ENCODE measurements at places on chromosomes 3 and 15.
A peak's percentile ranks its signal among the peaks of the same experiment; 100 is the strongest.

DNA sequence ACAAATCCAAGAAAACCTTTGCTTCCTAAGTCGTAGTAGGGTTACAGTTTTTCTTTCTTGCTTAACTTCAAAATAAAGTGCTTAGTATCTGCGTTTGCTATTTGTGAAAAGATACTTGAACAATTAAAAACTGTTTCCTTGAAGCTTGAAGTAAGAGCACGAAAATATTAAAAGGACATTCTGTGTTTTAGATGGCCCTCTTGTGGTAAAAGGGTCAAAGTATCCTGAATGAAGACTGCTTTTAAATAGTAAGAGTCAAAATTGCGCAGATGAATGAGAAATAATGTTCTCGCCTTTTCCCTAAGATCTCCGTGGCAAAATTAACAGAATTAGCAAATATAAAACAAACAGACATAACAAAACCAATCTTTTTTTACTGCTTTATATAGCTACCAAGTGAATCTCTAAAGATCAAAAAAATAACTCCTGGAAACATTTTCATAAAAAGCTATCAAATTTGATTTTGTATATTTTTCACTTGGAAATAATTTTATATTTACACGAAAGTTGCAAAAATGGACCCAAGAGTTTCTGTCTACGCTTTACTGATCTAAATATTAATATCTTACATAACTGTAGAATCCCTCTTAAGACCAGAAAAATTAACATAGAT, 175.4 kb downstream of the MBNL1 start:
- DNase-seq, result no peak

- no peak for DNase-seq
These were observed 8.5 kb downstream of the TBC1D2B start for GRCh38 chr15:78069052-78069414.

DNA sequence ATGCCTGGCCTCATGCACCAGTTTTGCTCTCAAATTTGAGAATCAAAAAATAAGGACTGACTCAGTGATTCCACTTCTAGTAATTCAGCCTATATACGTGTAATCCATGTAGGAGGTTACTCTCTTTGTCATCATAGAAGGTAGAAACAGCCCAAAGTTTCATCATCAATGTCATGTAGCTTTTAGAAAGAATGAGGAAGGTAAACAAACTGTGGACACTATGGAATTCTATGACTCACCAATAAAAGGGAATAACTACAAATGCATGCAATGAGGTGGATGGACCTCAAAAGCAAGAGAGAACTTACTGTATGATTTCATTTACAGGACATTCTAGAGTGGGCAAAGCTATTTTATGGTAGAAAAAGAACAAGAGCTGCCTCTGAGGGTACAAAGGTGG, 93.2 kb upstream of the LRIG1 start:
- no peak for DNase-seq

DNA sequence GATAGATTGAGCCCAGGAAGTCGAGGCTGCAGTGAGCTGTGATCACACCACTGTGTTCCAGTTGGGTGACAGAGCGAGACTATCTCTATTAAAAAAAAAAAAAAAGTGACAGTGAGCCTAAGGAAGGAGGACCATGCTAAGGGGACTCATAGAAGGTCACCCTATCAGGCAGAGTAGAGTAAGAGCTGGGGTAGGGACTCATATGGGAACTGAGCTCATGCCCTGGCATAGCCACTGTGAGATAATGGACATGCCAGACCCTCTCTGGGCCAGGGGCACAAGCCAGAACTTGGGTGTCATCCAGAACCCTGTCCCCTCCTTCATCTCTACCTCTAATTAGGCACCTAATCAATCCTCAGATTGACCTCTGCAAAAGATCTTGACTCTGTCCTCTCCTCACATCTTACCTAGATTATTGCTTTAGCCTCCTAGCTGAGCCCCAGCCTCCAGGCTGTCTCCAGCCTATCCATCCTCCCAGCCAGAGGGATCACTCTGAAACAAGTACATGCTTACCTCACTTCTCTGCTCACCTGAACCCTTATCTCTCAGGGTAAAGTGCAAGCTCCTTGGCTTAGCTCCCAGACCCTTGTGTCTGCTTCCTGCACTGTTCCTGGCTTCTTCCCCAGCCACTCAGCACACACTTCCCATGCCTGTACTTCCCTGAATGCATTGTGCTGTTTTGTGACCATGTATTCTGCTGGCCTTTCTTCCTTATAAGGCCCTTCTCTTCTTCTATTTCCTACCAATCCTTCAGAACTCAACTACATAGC, 76.4 kb downstream of the DAPK2 start:
- no peak for DNase-seq

GRCh38 chr3:78698431-78698830, 1069.4 kb downstream of the ROBO1 start:
- DNase-seq, result no peak

DNA sequence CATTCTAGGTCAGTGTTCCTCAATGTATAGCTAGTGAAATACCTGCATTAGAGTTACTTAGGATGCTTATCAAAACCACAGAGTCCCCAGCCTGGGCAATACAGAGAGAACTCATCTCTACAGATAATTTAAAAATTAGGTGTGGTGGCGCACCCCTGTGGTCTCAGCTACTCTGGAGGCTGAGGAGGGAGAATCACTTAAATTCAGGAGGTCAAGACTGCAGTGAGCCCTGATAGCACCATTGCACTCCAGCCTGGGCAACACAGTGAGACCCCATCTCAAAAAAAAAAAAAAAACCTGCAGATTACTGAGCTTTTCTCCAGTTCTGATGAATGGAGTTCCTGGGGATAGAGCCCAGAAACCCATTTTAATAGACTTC, 10.1 kb upstream of the MINDY2 start:
- no peak for DNase-seq

GRCh38 chr15:85403745-85404144, 23.3 kb downstream of the AKAP13 start:
- no peak for DNase-seq

- no peak for DNase-seq
These were observed 33.9 kb upstream of the NANOGP8 start for GRCh38 chr15:35118960-35119359.

- DNase-seq, result no peak
These were observed 78.4 kb upstream of the TRIM42 start for GRCh38 chr3:140599496-140599895.

DNA sequence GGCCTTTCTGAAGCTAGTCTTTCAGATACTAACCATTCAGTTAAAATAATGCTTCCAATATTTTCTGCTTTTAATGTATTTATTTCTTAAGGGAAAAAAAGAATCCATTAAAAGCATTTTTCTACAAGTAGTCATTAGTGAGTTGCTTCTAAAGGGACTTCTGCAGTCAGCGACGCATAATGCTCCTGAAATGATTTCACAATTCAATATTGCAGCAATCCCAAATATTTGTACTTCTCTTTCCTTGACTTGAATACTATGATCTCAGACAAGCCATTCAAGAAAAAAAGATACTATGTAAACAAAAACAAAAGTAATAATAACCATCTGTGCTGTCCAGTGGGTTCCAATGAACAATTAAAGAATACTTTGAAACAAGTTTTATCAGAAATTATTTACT, 681.0 kb downstream of the DIPK2A start:
- no peak for DNase-seq

- DNase-seq, result no peak
These were observed 65.1 kb upstream of the LCTL start for GRCh38 chr15:66630801-66631351.

DNA sequence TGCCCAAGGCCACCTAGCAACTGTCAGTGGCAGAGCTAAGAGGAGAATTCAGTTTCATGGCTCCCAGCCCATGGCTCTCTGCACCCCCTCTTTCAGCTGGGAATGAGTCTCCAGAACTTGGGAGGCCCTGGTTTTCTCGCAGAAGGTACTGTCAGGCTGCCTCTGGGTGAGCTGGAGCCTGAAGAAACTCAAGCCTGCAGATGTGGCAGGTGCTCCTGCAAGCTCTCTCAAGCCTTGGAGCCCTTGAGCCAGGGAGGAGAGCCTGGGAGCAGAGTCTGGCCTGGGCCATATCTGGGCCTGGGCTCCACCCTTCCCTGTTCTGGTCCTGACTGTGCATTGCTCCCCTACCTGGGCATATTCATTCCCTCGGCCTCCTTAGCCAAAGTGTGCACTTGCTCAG, 74.4 kb upstream of the TLE3 start:
- no peak for DNase-seq

- no peak for DNase-seq
These were observed 130.0 kb downstream of the FRMD4B start for GRCh38 chr3:69255928-69256327.

DNA sequence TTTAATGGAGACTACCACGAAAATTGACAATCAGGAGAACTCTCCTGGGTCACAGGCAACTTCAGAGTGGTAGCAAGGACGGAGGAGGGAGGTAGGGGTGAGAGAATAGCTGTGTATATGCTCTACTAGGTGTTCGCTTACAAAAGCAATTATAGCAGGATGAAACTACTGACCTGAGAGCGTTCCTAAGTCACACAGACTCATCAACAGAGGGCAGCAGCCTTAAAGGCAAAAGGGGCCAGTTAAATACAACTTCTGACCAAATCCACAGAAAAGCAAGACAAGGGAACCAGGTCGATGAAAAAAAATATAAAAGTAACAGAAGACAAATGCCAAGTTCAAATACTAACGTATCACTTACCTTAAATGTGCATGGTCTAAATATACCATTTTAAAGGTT, 894.6 kb downstream of the PLOD2 start:
- DNase-seq, result no peak

GRCh38 chr15:65068403-65068788, 605 bp upstream of the RASL12 start:
- DNase-seq, result no peak

GRCh38 chr3:19248143-19248542, 99.8 kb downstream of the KCNH8 start:
- no peak for DNase-seq

- DNase-seq, result no peak
These were observed 93.8 kb upstream of the TGFBR2 start for GRCh38 chr3:30512576-30512975.

DNA sequence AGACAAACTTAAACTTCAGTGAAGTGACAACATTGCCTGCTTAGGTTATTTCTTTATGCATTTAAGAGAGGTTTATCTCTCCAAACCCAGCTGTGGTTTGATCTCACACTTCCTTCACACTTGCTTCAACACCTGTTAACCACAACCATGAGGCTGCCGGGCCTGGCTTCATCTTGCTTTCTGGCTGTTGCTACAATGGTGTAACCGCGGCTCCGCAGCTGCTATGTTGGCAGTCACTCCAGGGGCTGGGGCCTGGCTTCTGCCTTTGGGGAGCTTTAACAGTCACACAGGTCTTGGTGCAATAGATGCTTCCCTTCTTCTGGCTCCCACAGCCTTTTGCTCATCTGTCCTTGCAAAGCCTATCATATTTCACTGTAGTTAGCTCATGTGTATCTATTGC, 72.9 kb upstream of the MNS1 start:
- DNase-seq, result peak; percentile 4

DNA sequence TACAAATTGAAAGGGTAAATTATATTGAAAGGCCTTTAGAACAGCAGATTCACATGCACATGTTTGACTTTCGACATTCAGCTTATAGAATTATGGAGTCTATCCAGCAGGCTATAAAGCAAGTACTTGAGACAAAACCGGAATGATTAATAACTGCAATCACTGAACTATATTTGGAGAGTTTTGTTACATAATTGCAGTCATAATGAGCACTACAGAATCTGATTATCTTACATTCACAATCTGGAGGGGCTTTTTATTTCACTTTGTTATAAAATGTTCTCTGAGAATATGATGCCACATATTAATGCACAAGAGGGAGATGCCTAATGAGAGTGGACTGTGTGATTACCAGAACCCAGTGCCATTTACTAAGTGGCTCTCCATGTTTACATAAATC, 64.3 kb downstream of the NSUN3 start:
- DNase-seq, result no peak

- DNase-seq, result no peak
These were observed 42.6 kb upstream of the MRPS22 start for GRCh38 chr3:139301183-139301582.

GRCh38 chr15:93244696-93245660, 156.0 kb upstream of the RGMA start:
- no peak for DNase-seq

- DNase-seq, result no peak
These were observed 35.0 kb downstream of the MLH1 start for GRCh38 chr3:37028329-37028728.

GRCh38 chr15:100880139-100880896, 687 bp downstream of the ALDH1A3 start:
- no peak for DNase-seq

- no peak for DNase-seq
These were observed 195.5 kb downstream of the LPP start for GRCh38 chr3:188349351-188349901.

- DNase-seq, result peak; percentile 22
These were observed 826 bp downstream of the LRRC58 start for GRCh38 chr3:120348065-120348990.

DNA sequence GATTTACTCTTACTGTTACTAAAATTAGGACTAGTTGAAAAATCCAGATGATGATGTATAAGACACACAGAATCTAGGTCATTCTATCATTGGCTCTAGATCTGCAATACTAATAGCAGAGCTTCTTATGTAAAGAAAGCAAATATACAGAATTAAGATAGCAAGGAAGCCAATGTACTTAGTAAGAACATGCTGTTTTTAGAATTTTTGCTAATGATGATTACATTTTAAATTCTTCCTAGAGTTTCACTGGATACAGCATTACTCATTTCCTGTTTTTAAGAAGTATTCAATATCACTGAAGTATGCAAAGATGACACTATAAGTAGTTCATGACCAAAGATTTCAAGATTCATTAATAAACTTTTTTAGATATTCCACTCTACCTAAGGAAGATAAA, 60.7 kb downstream of the CFAP20DC start:
- no peak for DNase-seq

DNA sequence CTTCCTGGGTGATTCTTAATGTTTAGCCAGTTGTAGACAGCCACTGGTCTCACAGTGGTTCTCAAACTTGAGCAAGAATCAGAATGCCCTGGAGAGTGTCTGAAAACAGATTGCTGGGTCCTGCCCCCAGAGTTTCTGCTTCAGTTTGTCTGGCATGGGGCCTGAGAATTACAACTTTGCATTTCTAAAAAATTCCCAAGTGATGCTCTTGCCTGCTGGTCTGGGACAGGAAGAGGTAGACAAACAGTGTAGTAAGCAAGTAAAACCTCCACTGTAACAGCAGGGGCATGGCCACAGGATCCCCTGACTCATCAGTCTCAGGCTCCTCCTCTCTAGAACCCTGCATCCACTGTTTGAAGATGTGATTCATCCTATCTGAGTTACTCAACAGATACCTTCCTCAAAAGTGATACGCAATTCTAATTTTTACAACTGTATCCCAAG, 36.5 kb downstream of the DZIP1L start:
- DNase-seq, result no peak

DNA sequence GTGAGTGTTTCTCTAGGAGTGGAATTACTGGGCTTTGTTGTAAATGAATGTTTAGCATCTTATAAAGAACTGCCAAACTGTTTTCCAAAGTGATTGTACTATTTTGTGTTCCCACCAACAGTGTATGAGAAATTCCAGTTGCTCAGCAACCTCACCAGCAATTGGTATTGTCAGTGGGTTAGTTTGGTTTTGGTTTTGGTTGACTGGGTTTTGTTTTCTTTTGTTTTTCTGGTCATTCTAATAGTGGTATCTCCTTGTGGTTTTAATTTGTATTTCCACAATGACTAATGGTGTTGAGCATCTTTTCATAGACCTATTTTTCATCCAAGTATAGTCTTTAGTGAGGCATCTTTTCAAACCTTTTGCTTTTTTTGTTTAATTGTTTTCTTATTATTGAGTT, 27.1 kb downstream of the FILIP1L start:
- no peak for DNase-seq
